ENCODE measurements at places on chromosomes 6 and 20.

DNA sequence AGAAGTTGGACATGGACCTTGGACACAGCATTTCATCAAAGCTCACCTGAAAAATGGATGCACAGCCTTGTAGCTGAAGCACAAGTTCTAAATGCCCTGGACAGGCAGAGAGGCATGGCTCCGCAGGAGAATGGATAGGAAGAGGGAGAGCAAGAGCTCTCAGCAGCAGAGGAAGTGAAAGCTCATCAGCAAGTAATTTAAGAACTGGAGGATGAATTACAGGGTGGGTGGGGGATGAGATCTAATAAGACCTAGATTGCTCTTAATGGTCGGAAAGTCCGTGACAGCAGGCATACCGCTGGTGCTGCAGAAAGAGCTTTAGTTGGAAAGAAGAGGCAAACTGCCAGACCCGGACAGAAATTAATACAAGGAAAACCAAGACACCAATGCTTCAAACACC lies 37.3 kb upstream of the SAYSD1 start:
- DNase-seq: no peak

DNA sequence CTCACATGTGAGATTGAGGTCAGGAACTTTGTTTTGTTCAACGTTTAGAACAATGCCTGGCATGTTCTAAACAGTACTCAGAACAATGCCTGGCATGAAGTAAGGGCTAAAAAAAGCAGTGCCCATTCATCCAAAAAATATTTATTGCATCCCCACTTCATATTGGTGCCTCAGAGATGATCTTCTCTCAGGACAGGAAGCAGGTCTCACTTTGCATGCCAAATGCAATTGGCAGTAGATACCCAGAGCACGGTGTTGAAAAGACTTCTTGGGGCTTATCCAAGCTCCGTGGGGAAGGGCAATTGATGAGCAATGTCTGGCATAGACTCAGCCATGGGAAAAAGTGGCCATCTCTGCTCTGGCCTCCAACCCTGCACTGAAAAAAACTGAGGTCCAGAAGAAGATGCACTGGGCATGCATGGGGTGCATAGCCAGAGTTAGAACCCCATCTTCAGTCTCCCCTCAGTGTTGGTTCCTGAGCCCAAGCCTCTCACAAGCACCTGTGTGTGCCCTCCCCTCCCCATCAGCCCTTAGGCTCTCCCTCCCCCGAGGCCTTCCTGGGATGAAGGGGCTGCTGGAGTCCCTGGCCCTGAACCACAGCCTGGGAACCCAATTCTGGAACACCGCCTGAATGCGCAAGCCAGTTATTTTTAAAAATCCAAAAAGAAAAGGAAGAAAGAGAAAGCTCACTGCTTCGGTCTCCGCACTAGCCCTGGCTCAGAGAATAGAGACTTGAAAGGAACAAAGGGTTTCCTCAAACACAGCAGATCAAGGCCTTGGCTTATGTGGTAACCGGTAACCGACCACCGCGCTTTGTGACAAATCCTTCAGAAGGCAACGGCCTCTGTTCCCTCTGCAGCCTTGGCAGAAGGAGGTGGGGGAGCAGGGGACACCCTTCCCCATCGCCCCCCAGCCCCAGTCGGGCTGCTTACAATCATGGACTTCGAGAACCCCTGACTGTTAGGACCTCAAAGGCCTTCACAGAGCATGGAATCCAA lies 78.5 kb upstream of the SIRPA start:
- no peak for DNase-seq

DNA sequence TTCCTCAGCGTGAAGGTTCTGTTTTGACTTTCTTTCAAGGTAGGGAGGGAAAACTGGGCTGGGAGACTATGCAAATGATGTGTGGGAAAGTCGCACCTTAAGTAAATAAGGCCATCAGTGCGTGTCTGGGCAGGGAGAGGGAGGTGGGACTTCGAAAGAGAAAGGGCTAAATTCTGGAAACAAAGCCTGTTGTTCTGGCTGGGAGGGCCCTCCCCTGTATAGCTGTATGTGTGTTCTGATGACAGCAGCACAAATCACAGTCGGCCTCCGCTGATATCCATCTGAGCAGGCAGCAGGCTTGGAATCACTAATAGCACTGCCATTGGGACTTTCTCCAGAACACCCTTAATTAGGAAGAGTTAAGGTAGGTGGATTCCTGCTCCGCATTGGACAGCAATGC lies 19.2 kb downstream of the JAG1 start:
- DNase-seq: no peak

GRCh38 chr20:12906361-12906760 lies 102.4 kb upstream of the SPTLC3 start:
- no peak for DNase-seq

DNA sequence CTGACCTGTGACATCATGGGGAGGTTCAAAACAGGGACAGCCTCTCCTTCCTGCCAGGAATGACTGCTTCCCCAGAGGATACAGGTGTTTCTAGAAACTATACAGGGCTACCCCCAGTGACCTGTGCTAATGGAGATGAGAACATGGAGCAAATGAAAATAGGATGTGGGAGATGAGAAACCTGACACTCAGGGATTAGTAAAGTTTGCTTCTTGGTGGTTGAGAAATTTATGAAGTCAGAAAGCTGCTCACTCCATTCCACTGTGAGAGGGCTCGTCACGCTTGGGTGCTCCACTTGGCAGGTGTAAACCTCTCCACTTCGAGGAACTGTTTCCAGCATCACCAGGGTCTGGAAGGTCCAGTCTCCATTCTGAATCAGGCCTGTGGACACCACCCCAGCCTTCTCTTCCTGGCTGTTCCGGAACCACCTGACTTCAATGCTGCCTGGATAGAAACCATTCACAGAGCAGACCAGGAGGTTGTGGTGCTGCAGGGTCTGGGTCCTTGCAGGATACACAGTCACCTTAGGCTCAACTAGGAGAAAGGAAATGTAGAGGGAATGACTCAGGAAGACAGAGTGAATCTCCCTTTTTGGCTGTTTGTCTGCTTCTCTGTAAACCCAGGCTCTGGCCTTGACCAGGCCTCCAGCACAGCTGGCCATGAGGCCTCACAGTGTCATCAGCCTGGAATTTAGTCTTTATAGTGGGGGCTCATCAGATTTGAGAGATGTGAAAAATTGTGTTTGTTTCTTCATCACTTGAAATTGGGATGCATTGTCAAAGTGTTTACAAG lies 10.8 kb downstream of the HLA-DRB5 start:
- no peak for DNase-seq

- DNase-seq: no peak
Measured at GRCh38 chr20:17940224-17940971, 28.2 kb downstream of the SNX5 start.

DNA sequence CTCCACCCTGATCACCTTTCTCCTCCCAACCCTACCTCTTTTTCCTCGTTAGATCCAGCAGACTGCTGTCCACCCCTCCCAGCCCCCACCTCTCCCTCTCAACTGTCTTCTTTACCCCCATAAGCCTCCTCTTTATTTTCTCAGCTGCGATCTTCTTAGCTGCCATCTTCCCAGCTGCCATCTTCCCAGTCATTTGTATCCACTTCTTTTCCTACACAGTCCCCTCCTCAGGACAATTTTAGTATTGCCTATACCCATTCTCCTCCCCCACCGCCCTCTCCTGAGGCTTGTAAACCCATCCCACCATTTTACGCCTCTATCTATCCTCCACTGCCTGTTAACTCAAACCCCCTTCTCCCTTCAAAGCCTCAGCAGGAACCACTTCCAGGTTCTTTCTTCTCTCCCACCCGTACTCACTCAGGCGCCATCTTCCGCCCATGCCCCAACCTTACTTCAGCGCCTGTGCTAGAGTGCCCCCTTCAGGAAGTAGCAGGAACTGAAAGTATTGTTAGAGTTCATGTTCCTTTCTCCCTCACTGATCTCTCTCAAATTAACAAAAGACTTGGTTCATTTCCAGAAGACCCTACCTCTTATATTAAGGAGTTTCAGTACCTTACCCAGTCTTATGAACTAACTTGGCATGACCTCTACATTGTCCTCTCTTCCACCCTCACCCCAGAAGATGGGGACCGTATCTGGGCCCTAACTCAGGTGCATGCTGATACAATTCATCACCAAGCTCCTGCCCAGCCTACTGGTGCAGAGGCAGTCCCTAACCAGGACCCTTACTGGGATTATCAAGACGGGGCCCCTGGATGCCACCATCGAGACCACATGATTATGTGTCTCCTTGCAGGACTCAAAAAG lies 236.0 kb downstream of the ADGRG6 start:
- DNase-seq: no peak

DNA sequence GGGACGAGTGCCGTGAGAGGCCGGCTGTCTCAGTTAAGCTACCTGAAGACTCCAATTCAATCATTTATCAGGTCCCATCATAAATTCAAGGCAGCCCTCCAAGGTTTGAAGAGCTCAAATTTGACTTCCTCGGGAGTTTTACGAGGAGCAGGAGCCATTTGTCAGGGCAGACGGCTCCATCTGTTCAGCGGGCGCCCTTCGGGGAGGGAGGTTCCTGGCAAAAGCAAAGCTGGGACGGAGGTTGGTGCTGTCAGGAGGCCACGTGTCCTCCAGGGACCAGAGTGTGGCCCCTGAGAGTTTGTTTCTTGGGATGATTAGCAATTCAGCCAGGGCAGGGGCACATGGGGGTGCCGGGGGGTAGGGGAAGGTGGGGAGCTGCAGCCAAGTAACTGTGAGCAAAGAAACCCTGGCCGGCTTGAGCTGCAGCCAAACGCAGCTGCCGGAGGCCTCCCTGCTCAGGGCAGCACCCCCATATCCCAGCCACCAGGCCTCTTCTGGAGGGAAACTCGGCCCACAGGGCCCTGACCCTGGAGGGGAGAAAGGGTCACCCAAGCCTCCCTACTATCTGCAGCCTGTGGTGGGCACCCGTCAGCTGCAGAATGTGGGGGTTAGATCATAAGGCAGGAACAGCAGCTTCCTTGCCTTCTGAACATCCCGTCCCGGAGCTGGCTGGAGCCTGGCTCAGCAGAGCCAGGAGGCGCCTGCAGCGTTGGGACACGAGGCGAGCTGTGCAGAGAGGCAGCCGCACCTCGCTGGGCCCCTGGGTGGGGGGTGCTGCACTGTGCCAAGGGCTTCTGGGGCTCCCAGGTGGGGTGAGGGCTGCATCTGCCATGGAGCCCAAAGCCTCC lies 63.6 kb upstream of the GATA5 start:
- DNase-seq: no peak

- no peak for DNase-seq
Measured at GRCh38 chr6:106103728-106104109, 17.6 kb downstream of the PRDM1 start.

- no peak for DNase-seq
Measured at GRCh38 chr6:68628161-68628560, 6.9 kb upstream of the ADGRB3 start.

GRCh38 chr20:48735112-48735511 lies 92.7 kb downstream of the PREX1 start:
- DNase-seq: no peak

GRCh38 chr6:8086755-8087306 lies 15.5 kb downstream of the EEF1E1 start:
- no peak for DNase-seq

GRCh38 chr20:61301711-61302525 lies 49.9 kb downstream of the CDH4 start:
- DNase-seq: no peak

- DNase-seq: no peak
Measured at GRCh38 chr6:118216751-118217150, 309.7 kb downstream of the SLC35F1 start.

- no peak for DNase-seq
Measured at GRCh38 chr20:58697201-58697866, 4.7 kb downstream of the NPEPL1 start.

DNA sequence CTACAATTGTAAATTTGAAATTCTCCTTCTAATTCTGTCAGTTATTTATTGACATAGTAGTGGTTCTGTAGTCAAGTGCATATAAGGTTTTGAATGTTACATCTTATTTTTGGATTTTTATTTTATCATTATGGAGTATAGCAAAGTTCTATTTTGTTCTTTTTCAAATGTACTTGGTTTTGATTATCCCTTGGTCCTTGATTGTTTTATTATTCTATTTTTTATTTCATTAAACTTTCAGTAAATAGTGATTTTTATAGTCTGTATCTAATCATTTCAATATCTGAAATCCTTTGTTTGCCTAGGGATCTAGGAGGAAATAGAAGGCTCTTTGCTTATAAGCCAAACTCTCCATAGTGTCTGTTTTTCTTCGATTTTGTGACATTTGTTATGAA lies 87.8 kb downstream of the HFE start:
- DNase-seq: no peak

- DNase-seq: no peak
Measured at GRCh38 chr6:165769401-165769800, 106.4 kb upstream of the PDE10A start.
